ENCODE measurements at places on chromosomes 11 and 22. TPM values are rescaled to one million over a fixed set of nuclear protein-coding genes. Genes with fewer than 3 reads are reported as not detected.

DNA sequence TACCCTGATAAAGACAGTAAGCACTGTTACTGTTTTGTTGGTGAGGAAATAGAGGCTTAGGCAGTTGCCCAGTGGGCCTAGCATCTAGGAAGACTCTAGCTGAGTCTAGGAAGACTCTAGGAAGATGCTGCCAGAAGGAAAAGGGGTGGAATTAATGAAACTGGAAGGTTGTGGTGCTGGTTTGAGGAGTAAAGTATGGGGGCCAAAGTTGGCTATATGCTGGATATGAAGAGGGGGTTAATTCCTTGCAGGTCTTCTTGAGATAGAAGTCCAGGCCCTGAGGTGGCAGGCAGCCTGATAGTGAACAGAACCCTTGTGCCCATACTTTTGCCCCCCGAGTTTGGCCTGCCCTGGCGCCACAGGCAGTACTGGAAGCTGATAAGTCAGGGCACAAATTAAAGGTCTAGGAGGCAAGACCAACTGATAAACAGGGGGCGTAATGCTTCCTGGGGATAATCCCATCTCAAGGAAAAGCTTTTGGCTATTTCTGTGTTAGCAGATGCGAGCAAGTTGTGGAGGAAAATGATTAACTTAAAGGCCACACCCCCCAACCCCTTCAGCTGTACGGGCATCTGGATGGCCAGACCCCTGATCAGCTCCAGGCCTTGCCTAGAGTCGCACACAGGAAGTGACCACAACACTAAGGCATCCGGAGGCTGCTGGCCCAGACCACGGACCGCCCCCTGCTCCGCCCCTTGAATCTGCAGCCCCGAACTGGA, 3.1 kb downstream of the ILK start:
- no peak overlapping the region for H3K4me3 ChIP-seq
- H3K27me3 ChIP-seq = no peaks in the 10 kb centered on the region
- peaks cover 17% of the 10 kb centered on the region for H3K36me3 ChIP-seq
- DNase-seq = no peak
- H3K27ac ChIP-seq = peak overlapping the region; percentile 53

DNA sequence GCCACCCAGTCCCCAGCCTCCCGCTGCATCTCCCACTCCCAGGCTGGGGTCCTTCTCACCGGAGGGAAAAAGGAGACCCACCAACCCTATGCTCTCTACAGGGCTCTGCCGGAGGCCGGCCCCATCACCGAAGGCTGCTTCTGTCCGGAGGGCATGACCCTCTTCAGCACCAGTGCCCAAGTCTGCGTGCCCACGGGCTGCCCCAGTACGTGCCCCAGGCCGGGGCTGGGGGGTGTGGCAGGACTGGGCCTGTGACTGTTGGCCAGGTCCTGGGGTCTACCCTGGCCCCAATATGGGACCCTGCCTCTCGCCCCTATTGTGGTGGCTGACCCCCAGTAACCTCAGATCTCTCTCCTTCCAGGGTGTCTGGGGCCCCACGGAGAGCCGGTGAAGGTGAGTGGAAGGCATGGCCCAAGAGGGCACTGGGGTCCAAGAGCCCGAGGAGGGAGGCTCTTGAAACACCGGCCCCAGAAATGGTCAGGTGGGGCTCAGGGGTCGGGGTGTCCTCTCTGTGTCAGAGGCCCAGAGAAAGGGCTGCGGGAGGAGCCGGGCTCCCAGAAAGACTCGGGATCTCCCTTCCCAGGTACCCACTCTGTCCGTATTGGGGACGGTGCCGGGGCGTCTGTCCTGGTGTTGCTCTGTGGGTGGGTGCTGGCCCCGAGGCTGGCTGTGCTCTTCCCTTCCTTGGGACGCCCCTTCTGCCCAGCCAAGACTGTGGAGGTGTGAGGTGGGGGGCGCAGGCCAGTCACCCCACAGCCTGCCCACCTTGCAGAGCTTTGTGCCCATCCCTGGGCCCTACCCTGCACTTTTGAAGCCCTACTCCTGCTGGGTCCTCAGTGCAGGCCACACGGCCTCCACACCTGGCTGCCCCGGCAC, 26.1 kb upstream of the MUC5B start:
- H3K36me3 ChIP-seq = no peaks in the 10 kb centered on the region
- no peak for DNase-seq
- H3K27me3 ChIP-seq = no peaks in the 10 kb centered on the region
- H3K27ac ChIP-seq = no peak overlapping the region

GRCh38 chr11:111320728-111321568, 22.6 kb downstream of the POU2AF3 start:
- H3K36me3 ChIP-seq = no peaks in the 10 kb centered on the region
- no peak overlapping the region for H3K4me3 ChIP-seq
- H3K27me3 ChIP-seq = no peaks in the 10 kb centered on the region

- peaks cover 27% of the 10 kb centered on the region for H3K4me1 ChIP-seq
- no peaks in the 10 kb centered on the region for H3K27me3 ChIP-seq
- peaks cover 19% of the 10 kb centered on the region for H3K36me3 ChIP-seq
- peak overlapping the region; percentile 80 for H3K4me3 ChIP-seq
- no peak for DNase-seq
Measured at GRCh38 chr22:30290342-30291057, 1.2 kb upstream of the CASTOR1 start.

DNA sequence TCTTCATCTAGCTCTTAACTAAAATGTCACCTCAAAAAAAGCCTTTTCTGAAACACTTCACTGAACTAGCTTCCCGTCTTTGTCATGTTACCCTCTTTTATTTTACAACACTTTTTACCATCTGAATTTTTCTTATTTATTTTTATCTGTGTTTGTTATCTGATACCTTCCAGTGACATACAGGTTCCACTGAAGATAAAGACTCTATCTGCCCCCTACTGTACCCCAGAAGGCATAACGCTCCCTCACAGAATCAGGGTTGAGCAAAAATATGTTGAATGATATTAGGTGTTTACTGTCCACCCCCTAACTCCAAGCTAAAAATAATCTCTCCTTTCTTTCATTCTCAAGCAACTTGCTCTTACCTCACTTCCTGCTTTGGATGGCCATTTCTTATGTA, 654.2 kb downstream of the NELL1 start:
- H3K4me1 ChIP-seq = no peaks in the 10 kb centered on the region
- H3K27me3 ChIP-seq = no peaks in the 10 kb centered on the region
- H3K4me3 ChIP-seq = no peak overlapping the region
- no peak for DNase-seq
- H3K27ac ChIP-seq = no peak overlapping the region
- H3K36me3 ChIP-seq = no peaks in the 10 kb centered on the region

DNA sequence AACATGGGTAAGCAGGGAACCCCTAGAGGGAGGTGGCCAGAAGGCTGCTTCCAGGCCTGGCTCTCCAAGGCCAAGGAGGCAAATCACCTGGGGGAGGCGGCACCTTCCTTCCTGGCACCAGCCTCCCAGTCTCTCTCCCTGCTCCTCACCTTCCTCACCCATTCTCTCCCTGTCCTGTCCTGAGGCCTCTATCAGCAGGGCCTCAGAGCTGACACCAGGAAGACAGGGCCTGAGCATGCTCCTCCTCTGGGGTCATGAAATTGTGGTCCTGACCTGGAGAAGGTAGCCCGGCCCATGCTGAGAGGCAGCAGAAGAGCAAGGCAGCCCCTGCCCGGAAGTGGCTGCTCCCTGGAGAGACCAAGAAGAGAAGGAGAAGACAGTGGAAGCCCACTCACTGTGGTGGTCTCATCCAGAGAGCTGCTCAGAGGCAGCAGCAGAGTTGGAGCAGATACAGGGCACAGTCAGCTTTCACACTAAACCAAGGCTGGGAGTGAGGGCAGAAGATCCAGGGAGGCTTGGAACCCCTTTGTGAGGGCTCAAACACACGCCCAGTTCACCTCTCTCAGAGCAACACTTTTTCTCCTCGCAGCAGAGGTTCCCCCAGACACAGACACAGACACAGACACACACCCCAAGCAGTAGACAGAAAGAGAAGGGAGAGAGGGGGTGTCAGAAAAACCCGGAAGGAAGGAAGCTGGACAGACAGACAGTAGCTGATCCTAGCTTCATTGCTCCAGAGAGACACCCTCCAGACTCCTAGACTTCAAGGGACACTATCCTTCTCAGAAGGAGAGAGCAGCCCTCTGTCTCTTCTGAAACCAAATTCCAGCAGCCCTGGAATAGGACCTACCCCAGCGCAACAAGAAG, 1.8 kb downstream of the BCL9L start:
- H3K27me3 ChIP-seq = no peaks in the 10 kb centered on the region
- H3K27ac ChIP-seq = peak overlapping the region; percentile 96
- no peaks in the 10 kb centered on the region for H3K36me3 ChIP-seq
- H3K4me1 ChIP-seq = peaks cover 53% of the 10 kb centered on the region
- peak overlapping the region; percentile 99 for H3K4me3 ChIP-seq

DNA sequence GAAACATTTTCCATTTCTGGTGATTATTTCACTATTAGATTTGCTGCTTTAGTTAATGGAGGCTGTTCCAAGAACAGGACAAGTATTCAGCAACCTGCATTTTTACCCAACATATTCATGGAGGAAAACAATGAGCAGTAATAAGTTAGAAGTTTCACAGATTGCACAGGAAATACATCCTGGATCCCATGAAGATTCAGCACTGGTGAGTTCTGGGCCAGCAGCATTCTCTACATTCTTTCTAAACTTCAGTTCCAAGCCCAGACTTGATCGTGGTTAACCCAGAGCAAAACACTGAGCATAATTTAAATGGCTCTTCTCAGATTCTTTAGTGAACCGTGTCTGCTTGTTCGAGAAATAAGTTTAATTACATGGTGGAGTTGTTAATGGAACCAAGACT, 3.8 kb downstream of the FJX1 start:
- no peak overlapping the region for H3K4me3 ChIP-seq
- no peaks in the 10 kb centered on the region for H3K36me3 ChIP-seq
- no peaks in the 10 kb centered on the region for H3K4me1 ChIP-seq
- H3K27ac ChIP-seq = no peak overlapping the region

- no peak for DNase-seq
- H3K4me3 ChIP-seq = no peak overlapping the region
- no peak overlapping the region for H3K27ac ChIP-seq
- no peaks in the 10 kb centered on the region for H3K36me3 ChIP-seq
- H3K27me3 ChIP-seq = no peaks in the 10 kb centered on the region
Measured at GRCh38 chr11:102155676-102156075, 45.4 kb downstream of the YAP1 start.

GRCh38 chr11:18618342-18619025, 15.7 kb downstream of the SPTY2D1 start:
- H3K4me1 ChIP-seq = peaks cover 29% of the 10 kb centered on the region
- no peaks in the 10 kb centered on the region for H3K27me3 ChIP-seq
- DNase-seq = no peak

DNA sequence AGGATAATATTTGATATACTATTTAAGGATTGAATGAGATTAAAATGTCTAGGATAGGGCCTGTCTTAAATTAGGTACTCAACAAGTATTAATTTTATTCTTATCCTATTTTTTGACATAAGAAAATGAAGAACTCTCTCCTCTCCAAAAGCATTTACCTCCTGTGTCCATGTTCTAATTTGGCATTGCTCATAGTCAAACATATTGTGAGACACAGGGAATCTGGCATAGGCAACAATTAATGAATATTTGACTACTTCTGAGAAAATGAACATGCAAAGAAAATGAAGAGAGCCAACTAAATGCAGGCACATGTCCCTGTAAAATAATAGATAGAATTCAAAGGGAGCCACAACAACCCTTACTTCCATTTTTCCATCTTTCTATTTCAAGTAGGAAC, 198.5 kb upstream of the C11orf87 start:
- H3K36me3 ChIP-seq = no peaks in the 10 kb centered on the region
- no peaks in the 10 kb centered on the region for H3K27me3 ChIP-seq
- no peak overlapping the region for H3K4me3 ChIP-seq
- no peak overlapping the region for H3K27ac ChIP-seq
- H3K4me1 ChIP-seq = no peaks in the 10 kb centered on the region
- no peak for DNase-seq

DNA sequence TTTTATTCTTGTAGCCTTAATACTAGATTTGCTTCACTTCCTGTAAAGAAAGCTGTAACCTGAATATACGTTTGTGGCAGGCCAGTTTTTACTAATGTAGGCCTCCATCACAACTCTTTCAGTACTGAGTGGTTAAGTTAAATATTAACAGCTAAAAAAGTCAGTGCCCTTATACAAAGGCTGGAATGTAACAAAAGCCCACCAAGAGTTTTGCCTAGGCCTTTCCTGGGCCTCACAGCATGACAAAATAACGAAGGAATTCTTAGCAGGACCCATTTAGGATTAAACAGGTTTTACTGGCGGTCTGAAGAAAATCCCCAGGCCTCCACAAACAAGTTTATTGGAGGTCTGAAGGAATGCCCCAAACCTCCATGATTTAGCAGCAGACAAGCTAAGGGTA, 43.7 kb downstream of the PIWIL3 start:
- no peaks in the 10 kb centered on the region for H3K36me3 ChIP-seq
- no peak for DNase-seq
- no peaks in the 10 kb centered on the region for H3K4me1 ChIP-seq
- no peak overlapping the region for H3K4me3 ChIP-seq

DNA sequence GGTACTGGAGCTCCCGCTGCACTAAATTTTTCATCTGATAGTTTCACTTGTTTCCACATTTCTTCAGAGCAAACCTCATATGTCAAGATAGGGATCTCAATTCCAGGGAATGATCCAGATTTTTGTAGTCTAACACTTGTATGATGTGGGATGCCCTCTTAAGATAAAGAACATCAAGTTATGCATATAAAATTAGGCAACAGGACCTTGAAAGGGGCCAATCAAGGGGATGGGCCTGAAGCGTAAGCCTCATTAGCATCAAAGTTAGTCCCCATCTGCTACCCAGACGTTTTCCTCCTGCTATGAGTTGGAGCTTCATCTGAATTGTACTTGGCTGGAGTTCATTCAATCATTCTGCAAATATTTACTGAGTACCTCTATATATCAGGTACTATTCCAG, 17.5 kb downstream of the PDGFD start:
- H3K4me3 ChIP-seq = no peak overlapping the region
- H3K4me1 ChIP-seq = no peaks in the 10 kb centered on the region
- H3K27me3 ChIP-seq = no peaks in the 10 kb centered on the region
- H3K27ac ChIP-seq = no peak overlapping the region
- DNase-seq = no peak
- H3K36me3 ChIP-seq = no peaks in the 10 kb centered on the region

GRCh38 chr11:124481365-124482323, 36.1 kb upstream of the OR8B8 start:
- no peaks in the 10 kb centered on the region for H3K36me3 ChIP-seq
- no peak overlapping the region for H3K4me3 ChIP-seq
- no peak overlapping the region for H3K27ac ChIP-seq
- DNase-seq = no peak

The C11orf87 gene
- not detected for total RNA-seq

The VWA5A gene
- total RNA-seq = 7.8 TPM

The SLC1A2 gene
- total RNA-seq = 0.13 TPM

The MAPK1 gene
- total RNA-seq = 97.0 TPM

The DAGLA gene
- 2.1 TPM for total RNA-seq

All from naive thymus-derived CD4-positive, alpha-beta T cell (primary cell).